ENCODE measurements at places on chromosomes 6 and 20.

DNA sequence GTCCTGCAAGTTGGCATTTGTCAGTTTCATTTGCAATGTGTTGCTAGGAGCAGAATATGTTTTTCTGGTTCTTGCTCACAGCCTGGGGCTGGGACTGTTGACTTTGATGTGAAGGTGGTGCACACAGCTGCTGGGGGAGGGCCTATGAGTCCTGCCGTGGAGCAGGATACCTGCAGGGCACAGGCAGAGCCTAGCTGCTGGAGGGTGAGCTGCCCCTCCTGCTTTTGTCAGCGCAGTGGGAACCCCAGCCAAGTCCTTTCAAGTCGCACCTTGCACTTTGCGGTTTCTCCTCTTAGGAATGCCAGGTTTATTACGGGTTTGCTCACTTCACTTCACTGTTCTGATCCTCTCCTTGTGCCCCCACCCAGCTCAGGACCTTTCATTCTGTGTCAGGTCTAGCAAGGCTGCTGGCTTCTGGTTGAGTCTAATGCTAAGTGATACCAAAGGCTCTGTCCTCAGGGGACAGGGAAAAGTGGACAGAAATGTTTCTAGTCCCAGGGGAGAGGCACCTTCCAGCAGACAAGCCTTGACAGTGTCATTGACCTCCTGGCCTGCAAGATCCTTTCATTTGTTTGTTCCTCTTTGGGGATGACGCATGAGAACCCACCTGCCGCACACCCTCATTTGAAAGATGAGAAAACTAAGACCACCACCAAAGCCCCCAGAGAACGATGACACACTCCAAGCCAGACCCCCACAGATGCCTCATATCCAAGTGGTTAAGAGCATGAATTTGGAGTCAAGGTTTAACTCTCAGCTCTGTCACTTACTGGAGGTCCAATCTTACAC is 2.7 kb upstream of the SPO11 start:
- no peak for DNase-seq

DNA sequence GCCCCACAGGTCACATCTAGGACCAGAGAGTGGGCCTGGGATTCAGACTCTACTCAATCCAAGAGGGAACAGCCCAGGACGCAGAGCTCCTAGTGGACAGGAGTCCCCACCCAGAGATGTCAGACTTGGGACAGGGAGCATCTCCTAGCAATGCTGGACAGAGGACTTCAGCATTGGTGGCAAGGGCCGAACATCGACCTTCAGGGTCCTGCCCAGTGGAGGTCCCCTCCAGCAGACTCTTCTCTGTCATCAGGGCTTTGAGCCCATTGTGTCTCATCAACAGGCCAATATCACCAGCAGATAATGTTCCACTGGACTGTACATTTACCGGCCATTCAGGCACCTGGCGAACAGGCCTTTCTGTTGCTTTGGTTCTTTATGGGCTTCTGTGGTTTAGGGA is 159.8 kb upstream of the SNX9 start:
- DNase-seq: no peak

DNA sequence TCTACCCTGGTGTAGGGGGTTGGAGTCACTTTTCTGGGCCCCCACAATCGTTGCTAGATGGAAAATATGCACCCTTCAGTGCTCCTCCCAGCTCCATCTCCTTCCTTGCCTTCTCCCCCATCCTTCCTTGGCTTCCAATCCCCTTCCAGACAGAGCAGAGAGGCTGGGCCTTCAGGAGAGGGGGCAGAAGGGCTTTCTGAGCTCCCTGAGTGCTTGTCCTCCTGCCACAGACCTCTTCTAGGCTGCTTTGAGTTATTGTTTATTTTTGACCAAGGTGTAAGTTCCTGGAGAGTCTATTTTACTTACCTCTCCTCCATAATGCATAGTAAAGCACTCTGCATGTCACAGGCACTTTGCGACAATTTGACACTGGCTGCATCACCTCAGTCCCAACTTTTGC is 96.4 kb upstream of the CNKSR3 start:
- DNase-seq: no peak

- DNase-seq: no peak
These were observed 21.5 kb downstream of the TPBG start for GRCh38 chr6:82385102-82385501.

DNA sequence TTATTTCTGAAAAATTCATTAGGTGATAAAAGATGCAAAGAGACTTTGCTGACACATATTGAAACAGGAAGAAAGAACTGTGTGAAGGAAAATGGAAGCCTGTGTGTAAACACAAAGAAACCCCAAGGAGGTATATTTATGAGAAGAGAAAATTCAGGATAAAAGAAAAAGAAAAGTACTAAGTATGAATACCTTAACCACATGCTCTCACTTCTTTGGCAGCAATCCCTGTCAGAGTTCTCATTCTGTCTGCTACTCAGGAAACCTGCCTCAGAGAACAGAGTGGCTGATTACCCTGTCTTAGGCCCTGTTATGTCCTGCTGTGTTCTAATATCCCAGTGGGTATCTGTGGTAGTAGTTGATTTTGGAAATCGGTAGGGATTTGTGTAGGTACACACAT is 457.9 kb downstream of the TBC1D32 start:
- DNase-seq: no peak

DNA sequence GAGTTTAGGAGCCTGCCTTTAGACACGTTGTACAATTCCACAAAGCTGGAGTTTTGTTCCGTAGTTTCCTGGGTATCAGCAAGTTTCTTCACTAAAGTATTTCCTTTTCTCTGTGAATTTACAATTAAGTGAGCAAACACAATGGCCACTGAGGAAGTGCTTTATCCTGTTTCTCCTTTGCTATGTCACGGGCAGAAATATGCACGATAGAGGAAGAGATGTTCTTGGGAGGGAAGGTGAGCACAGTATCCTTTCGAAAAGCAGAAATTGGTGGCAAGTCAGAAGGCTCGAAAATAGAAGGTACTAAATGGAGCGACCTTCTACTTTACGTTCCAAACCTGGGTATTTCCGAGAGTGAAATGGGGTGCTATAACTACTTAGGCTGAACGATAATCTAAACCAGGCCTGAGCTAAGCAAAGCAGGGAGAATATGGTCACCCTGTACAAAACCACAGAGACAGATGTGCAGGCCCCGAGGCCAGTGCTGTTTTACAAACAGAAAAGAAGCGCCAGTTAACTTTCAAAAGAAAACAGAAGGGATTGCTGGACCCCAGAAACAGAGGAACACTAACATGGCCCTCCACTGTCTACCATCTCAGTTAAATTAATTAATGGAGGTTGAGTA is 259.6 kb downstream of the TBC1D7 start:
- DNase-seq: no peak

GRCh38 chr6:16559071-16559470 is 202.2 kb downstream of the ATXN1 start:
- DNase-seq: no peak

DNA sequence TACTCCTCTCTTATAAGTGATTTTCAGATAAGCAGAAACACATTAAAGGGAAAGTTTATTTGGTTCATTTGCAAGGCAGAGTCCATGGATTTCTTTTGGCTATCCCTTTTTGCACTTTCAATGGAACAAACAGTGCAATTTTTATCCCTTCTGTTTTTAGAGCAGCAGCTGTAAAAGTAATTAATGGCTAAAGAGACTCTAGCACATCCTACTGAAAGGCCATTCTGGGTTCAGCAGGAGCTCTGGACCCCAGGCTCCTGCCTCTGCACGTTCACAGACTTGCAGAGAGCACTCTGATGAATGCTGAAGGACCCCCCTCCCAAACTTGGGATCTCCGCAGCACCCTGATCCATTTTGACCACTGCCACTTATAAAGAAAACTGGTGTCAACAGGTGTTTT is 40.3 kb upstream of the PDE7B start:
- DNase-seq: no peak

DNA sequence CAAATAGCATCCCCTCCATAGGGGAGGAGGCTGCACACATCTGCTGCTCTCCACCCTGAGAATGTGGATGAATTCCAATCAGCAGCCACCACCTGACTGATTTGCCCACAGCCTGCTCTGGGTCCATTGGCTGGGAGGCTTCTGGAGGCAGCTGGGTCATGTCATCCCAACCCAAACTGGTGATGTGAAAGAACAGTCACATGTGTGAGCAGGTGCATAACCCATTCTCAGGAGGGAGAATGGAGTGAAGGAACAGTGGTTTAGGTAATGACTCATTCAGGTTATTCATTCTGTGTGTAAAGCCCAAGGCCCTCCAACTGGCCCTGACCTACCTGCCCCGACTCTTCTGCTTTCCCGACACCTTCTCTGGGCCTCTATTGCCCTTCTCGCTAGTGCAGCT is 90.9 kb upstream of the GCM1 start:
- no peak for DNase-seq

DNA sequence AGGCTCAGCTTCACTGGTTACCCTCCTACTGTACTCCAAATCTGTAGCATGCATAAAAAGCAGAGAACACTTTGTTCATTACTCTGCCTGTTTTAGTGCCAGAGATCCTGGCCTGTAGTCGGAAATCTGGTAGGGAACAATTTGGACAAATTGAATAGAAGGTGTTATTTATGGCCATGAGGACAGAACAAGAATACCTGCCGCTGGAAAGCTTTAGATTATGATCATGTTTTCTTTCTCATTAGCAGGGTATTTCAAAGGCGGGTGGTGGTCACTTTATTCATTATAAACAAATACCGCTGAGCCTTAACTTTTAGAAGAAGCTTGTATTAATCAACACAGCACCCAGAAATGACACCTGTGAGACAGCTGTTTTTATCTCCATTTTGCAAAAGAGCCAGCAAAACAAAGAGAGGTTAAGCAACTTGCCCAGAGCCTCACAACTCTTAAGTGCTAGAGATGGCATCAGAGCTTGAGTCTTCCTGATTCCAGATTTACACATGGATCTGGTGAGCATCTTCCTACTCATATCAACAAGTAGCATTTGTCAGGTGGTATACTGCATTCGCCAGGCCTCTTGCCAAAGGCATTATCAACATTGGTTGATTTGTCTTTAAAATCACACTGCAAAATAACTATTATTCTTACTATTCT is 110.5 kb downstream of the LCA5 start:
- no peak for DNase-seq

GRCh38 chr6:155126727-155127439 is 131.8 kb downstream of the TIAM2 start:
- no peak for DNase-seq

GRCh38 chr6:51505434-51505833 is 582.0 kb downstream of the PKHD1 start:
- no peak for DNase-seq

DNA sequence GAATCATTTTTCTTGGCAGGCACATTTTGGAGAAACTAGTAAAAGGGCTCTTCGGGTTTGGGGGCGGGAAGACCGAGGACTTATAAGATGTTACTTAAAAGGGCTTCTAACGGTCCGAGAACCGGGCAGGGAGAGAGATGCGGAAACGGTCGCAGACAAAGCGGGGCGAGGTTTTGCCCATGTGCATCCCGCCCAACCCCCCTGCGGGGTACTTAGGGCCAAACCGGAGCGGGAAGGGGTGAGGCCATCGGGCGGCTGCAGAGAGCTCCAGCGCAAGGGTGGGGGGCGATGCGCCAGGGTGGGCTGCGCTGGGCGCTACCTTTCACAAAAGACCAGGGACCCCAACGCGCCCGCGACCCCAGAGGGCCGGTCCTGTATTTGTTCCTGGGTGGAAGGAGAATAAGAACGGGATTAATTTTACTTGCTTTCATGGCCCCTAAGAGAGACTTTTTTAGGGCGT is 616 bp downstream of the TUBB start:
- DNase-seq: no peak

DNA sequence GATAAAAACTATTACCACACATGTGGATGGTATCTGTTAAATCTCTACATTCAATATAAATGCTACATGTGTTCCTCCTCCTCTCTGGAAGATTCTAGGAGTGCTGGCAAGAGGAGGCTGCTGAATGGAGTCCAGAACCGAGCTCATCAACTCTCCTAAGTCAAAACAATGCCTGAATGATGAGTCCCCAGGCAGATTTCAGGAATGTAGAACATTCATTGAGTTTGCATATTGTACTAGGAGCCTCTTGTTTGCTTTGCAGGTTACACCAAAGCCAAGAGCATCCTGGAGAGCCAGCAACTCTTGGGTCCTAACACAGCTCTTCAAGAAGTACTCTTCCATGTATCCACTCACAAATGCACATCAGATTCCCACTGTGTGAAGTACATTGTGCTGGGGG is 117.6 kb upstream of the UST start:
- DNase-seq: no peak

DNA sequence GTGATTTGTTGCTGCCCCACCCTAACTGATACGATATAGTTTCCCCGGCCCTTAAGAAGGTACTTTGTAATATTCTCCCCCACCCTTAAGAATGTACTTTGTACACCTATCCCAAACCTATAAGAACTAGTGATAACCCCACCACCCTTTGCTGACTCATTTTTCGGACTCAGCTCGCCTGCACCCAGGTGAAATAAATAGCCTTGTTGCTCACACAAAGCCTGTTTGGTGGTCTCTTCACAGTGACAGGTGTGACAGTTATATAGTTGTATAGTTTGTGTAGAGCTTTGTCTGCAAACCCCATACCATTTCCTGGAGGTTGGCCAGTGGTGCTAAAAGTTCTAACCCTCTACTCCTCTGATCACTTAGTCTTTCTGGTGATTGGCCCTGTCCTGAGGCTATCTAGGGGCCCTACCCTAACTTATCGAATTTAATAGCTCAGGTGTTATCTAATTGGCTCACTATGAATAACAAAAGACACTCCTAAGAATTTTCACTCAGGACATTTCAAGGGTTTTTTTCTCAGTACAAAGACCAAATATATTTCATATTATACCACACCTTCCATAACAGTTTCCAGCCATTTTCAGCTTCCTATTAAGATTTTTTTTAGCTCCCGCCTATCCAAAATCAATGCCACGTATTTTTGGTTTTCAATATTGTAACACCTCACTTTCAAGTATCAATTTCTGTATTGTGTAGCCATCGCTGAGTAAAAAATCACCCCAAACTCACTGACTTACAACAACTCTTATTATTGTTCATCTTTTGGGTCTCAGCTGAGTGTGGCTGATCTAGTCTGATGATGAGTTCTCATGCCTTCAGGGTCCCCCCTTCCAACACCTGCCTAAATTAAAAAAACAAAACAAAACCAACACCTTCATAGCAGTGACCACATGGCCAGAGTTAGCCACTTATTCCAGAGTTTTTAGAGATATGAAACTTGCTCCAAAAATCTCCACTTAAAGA is 9.8 kb upstream of the BTN1A1 start:
- no peak for DNase-seq

- DNase-seq: no peak
These were observed 838 bp downstream of the TNFAIP3 start for GRCh38 chr6:137867685-137868509.

GRCh38 chr20:13610184-13610583 is 28.5 kb downstream of the TASP1 start:
- no peak for DNase-seq

GRCh38 chr6:2791450-2791974 is 26.3 kb downstream of the WRNIP1 start:
- DNase-seq: no peak

DNA sequence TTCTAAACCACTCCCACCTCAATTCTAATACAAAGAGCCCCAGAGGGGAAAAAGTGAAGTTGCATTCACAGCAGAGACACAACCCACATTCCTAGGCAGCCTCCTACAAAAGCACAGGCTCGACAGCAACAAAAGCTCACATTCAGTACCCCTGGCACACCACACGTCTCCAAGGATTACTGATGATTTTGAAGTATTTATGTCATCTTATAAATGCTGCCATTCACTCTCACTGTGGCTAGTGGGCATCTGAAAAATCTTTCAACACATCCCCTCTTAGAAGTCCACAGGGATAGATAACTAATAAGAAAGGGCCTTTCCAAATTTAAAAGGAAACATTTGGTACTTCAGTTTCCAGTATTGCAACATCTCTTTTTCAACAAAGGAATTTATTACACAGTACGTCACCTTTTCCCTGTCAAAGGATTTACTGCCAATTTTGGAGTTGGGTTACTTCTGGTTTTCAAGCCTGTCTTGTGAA is 146.7 kb downstream of the TASP1 start:
- no peak for DNase-seq

- no peak for DNase-seq
These were observed 56.6 kb downstream of the TGM2 start for GRCh38 chr20:38108438-38108985.
